CD8-positive, alpha-beta memory T cell (primary cell): ENCODE measurements at places on chromosomes 6 and 20.

GRCh38 chr20:35791821-35792220 lies 20.0 kb downstream of the PHF20 start:
- DNase-seq, result no peak

DNA sequence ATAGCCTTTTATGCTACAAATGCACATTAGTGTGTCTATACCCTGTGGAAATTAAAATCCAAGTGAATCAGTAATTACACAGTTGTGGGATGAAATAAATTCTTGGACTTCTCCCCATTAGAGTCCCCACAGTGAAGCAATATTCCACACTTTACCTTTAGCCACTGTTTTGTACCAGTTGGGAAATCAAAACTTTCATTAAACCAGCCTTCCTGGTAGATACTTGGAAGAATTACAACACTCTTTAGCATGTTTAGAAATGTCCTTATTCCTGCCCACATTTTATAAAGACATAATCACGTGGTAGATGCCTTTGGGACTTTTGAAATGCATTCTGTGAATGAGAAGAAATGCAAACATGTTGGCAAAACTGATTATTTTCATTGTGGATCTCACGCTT lies 49.0 kb upstream of the ANKEF1 start:
- DNase-seq, result no peak

GRCh38 chr20:5822569-5822968 lies 72.4 kb downstream of the SHLD1 start:
- DNase-seq, result no peak

DNA sequence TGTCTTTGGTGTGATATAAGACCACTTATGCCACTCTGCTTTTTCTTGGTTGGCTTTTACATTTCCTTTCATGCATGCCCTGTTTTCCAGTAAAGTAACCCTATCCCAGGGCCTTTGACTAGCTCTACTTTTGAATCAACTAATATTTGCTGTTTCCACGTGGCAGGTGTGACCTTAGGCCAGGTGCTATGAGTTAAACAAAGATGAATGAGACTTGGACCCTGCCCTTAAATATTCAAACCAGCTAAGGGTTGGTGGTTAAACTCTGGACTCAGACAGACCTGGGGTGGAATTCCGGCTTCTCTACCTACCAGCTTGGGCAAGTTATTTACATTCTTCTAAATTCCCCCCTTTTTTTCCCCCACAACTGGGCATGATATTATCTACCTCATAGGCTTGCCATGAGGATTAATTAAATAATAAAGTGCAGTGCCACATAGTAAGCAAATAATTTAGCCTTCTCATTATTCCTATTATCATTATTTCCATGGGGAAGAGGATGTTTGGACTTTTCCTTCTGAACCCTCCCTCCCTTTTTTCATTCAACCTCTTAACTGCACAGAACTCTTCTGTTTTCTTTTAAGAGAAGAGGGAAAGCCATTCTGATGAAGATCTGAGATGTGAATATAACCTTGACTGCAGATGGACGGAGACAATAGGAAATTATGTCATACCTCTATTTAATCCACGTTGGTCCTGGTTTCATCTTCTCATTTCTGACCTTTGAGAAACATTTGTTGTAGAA lies 143.6 kb upstream of the TNFAIP3 start:
- DNase-seq, result no peak

- no peak for DNase-seq
Measured at GRCh38 chr6:28696167-28696566, 170.5 kb downstream of the GPX5 start.

- DNase-seq, result no peak
Measured at GRCh38 chr6:113258771-113259170, 598.4 kb upstream of the MARCKS start.

DNA sequence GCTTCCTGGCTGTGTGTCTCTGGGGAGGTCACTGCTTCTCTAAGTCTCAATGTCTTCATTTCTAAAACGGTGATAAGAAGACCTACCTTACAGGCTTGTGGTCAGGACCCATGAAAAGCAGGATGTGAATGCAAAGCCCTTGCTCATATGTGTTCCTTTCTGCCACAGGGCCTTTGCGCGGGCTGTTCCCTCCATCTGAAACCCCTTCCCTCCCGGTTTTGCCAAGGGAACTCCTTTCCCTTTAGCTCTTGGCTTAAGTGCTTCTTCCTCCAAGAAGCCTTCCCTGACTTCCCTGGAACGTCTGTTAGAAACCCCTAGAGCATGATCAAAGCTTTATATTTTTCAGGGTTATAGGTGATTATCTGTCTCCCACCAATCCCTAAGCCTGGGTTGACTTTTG lies 147.2 kb upstream of the PTPN1 start:
- DNase-seq, result no peak

DNA sequence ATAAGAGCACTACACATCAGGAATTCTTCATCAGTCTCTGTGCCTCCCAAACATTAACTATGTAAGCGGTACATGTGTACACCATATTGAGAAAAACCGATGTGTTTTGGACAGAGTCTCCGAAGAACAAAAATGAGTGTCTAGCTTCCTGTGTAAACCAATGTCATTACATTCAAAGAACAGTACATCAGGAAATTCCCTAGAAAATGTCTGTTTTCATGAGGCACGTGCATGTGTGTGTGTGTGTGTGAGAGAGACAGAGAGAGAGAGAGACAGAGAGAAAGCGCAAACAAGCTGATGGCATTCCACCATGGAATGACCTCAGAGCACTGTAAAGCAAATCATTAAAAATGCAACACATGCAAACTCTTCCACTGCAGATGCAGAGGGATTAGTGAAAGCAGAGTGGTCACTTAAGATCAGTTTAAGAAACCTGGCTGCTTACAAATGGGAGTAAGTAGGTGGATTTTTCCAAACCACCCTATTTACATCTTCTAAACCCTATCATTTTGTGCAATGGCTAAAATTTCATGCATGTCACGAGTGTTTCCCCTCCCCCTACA lies 133.9 kb downstream of the HIVEP2 start:
- DNase-seq, result no peak

DNA sequence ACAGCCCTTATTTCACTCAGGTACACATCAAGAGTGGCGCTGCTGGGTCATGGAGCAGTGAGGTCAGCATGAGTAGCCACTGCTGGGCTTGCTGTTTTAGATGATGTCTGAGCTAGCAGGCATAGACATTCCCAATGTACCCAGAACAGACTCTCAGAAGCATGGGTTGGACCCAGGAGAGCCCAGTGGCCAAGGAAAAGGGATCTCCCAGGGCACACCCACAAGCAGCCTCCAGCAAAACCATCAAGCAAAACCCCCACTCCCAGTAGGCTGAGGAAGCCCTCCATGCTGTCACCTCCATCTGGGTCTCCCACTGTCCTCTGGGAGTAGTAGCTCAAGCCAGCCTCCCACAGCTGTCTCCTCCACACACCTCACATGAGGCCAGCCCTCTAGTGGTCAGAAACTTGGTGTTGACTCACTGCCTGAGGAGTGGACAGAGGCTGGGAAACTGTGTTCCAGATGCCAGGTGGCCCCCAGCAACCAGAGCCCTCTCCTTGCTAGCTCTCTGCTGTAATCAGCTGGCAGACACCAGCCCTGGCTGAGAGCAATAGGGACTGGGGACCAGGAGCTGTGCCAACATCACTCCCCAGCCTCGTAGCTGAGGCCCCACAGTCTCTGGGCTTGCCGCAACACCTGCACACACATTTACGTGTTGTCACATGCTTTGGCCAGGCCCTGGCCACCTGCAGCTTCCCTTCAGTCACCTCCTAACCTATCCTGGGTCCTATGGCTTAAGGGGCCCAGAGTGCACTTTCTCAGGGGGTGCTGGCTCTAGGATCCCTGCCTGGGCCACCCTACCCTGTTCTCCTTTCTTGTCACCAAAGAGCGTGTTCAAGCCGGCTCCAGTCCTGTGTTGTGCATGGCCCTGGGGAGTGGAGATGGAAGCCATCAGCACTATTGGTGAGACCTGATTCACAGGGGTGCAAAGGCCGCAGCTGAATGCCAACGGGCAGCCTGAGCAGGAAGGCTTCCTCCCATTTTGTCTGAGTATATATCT lies 1.9 kb upstream of the AP5S1 start:
- no peak for DNase-seq

GRCh38 chr6:13398069-13398381 lies 69.7 kb upstream of the TBC1D7 start:
- DNase-seq, result no peak

GRCh38 chr6:43505718-43506117 lies 4.4 kb downstream of the LRRC73 start:
- no peak for DNase-seq

GRCh38 chr20:42920776-42921175 lies 268.9 kb downstream of the PTPRT start:
- DNase-seq, result no peak

DNA sequence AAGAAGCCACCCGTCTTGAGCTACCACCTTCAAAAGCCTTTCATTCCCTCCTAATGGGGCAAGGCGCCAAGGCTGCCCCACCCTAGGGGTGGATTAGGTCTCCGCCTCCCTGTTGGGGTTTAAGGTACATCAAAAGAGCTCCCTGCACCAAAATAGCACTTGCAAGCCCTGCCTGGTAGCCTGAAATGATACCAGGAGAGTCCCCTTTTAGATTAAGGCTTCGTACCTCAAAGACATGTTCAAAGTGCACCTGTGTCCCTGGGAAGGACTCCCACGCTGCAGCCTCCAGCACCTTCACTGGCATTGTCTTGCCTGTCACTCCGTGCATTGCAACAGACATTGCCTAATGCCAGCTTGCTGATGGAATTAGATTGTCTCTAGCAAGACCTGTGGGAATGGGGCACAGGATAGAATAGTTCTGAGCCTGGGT lies 15.7 kb upstream of the CDKN1A start:
- no peak for DNase-seq

GRCh38 chr20:46195264-46196036 lies 77.3 kb downstream of the CD40 start:
- DNase-seq, result no peak
